ENCODE measurements at places on chromosomes 13 and 19.
A peak's percentile ranks its signal among the peaks of the same experiment; 100 is the strongest.

- DNase-seq, result no peak
These were observed 71.1 kb upstream of the RFC3 start for GRCh38 chr13:33746867-33747266.

- DNase-seq, result no peak
These were observed 348.1 kb downstream of the FOXO1 start for GRCh38 chr13:40318366-40318765.

DNA sequence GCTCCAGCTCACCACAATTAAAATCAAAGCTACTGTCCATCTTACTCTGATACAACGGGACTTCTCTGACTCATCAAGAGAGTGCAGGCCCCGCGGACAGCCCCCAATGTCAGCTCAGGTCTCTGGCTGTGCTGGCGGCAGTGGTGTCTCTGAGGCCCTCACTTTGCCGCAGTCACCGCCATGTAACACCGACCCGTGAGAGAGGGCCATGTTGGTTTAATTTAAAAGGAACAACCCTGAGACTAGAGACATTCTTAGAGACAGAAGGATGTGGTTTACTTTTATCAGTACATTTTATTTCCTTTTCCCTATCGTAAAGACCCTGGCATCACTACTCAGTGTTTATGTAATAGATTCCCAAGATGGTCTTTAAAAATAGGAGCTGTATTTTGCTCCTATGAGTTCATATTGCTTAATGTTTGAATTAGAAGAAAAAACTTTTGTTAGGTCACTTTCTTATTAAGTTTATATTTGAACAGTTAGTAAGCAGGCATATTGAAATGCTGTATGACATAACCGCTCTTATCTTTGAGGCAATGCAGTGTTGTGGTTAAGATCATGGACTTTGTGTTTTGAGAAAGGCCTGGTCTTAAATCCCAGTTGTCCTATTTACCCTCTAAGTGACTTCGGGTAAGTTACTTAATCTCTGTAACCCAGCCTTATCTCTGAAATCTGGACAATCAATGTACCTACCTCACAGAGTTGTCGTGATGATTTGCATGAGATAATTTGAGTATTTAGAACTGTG lies 23.4 kb downstream of the DGKH start:
- DNase-seq, result no peak

DNA sequence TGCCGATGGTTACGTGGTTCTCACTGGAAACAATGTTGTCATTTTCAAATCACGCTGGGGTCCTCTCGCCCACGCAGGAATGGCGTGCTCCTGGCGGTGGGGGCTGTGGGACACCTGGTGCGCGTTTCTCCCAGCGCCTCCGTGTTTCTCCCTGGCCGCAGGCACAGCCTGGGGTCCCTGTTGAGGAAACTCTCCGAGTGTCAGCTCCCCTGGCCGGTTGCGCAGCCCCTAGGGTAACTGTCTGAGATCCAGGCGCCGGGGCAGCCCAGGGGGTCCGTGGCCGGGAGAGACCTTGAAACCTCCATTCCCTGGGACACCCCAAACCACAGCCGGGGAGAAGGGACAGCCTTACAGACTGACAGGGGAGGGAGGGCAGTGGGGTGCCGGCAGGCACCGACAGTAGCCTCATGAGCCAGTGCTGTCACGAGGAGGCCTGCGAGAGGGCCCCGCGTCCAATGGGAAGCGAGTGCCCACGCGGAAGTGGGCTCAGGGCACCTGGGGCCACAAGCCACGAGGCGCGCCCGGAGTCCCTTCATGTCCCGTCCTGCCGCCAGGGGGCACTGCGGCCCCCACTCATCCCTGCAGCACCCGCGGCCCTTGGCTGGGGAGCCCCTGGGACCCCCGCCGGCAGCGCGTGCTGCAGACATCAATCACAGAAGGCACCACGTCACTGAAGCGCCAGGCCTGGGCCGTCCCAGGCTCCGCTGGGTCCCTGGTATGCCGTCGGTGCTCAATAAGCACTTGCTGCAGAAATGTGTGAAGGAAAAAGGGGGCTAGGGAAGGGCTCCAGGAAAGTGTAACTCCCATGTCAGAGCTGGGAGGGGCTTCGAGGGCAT lies 9.5 kb downstream of the ADAMTSL5 start:
- DNase-seq, result peak; percentile 70

DNA sequence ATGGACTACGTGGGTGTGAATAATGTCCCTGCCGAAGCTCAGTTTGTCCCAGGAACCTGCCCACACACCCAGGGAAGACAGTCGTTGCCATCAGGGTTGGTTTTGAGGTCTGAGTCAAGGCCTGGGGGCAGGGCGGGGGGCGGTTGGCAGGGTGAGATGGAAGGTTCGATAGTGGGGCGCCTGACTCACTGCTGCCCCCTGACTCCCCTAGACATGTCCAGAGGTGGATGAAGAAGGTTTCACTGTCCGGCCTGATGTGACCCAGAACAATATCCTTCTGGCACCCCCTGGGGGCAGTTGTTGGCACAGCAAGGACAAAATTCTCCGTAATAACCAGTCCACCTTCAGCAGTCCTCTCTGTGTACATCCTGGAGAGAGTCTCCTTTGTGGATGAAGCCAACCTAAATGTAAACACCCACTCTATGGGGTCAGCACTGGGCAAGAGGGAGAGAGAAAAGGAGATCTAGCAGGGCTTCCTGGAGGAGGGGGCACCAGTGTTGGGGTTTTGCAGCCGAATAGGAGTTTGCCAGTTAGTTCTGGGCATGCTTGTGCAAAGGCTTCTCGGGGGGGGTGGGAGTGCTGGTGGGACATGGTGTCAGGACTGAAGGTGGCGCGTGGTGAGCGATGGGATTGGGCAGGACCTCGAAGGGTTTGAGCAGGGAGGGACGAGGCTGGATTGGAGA lies 19.6 kb upstream of the B3GNT3 start:
- no peak for DNase-seq

DNA sequence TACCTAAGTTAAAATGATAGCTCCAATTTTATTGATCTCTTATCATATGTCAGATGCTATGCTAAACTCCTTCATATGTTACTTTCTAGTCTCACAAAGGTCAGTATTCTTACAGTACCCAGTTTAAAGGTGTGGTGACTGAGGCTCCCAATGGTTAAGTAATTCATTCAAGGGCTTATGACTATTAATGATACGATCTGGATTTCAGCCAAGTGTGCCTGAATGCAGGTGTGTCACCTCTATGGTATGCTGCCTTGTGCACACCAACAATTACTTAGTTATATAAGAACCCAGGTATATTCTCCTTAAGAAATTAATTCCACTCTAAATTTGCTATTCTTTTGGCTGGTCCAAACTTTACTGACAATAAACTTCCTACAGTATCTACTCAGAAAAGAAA lies 84.6 kb upstream of the TRPC4 start:
- DNase-seq, result no peak

DNA sequence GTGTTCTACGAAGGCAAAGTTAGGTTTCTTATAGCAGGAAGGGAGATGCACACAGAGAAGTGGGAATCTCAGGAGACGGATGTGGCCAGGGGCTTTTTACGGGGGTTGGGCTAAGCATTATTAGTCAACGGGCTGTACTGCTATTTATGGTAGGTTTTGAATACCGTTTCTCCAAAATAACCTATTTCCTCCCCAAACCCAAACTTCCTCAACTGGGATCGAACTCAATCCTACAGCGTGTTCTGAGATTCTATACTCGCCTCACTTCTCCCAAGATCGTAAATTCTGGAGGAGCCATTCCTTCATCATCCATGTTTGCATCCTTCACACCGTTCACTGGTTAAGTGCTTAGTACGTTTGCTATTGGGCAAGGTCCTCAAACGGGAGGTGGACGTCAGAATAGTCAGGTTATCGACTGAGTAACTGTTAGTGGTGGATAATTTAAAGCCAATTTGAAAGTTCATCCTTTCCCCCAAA lies 1.2 kb upstream of the TRIM13 start:
- DNase-seq, result no peak

GRCh38 chr13:94315188-94315587 lies 164.3 kb downstream of the DCT start:
- DNase-seq, result no peak

GRCh38 chr19:49497047-49497788 lies 984 bp downstream of the RPS11 start:
- no peak for DNase-seq

DNA sequence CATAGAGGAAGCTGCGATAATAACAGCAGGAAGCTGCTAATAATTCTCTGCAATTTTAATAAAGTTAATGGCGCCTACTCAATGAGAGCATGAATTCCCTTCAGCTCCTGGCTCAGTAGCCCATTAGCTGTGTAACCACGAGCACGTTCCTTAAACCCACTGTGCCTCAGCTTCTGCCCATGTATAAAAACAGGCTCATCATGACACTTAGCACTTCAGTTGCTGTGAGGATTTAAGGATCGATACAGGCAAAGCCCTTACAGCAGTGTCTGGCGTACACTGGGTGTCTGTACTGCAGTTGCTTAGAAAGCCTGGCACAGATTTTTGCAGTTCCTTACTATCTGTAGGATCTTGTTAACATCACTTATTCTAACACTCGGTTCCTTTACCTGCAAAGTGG lies 673.4 kb upstream of the ARGLU1 start:
- DNase-seq, result no peak

DNA sequence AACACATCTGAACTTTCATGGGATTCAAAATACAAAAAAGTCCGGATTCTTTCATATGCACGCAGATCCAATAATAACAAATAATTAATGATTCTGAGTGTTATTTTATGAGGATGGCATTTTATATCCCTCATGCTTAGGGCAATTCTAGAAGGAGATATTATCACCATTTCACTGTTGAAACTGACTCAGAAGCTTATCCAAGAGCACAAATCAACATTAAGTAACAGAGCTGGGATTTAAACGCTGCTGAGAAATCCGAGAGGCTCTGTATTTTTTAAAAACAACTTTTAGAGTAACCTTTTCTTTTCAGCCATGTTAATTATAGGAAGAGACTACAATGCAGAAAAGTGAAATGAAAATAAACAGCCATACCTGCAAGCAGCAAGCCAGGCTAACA lies 30.3 kb downstream of the ATP7B start:
- DNase-seq, result no peak

DNA sequence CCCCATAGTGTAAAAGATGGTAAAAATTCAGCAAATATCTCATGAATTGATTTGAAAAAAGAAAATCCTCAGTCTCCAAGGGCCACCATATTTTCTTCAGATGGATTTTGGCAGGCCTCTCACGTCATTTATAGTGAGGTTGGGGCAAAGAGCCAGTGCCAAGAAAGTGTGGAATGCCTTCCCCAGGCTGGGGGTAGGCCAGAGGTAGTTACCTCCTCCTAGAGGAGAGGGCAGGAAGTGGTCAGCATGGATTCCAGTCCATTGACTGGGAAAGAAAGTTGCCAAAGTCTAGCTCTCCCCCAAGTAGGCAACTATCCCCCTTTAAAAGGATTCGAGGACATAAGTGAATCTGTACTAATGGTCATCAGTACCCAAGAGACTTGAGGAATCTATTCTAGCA lies 68.4 kb upstream of the KCTD4 start:
- DNase-seq, result no peak

GRCh38 chr13:111975539-111976473 lies 91.1 kb upstream of the SOX1 start:
- no peak for DNase-seq

DNA sequence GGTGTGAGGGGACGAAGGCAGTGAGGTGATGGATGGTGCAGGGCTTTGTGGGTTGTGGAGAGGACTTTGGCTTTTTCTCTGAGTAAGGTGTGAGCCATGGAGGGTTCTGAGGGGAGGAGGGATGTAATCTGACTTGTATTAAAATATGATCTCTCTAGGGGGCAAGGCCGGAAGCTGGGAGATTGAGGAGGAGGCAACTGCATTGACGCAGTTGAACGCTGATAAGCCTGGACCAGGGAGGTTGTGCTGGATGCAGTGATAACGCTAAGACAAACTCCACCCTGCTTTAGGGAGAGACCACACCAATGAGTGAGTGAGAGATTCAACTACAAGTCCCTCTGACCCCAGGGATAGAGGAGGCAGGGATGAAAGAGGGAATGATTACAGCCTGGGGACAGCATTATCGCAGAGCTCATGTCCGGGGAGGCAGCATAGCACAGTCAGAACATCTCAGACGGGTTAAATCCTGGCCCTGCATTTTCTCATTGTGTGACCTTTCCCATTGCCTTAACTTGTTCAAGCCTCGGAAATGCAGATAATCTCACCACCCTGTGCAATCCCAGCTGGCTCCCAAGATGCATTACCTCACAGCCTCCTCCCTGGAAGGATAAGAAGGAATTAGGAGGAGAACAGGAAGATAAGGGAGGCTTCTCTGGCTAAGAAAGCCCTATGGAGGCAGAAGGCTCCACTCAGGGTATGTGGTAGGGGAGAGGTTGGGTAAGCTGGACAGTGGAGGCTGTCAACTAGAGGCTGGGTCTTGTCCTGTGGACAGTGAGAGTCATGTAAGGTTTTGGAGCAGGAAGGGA lies 124.2 kb downstream of the CACNA1A start:
- no peak for DNase-seq

DNA sequence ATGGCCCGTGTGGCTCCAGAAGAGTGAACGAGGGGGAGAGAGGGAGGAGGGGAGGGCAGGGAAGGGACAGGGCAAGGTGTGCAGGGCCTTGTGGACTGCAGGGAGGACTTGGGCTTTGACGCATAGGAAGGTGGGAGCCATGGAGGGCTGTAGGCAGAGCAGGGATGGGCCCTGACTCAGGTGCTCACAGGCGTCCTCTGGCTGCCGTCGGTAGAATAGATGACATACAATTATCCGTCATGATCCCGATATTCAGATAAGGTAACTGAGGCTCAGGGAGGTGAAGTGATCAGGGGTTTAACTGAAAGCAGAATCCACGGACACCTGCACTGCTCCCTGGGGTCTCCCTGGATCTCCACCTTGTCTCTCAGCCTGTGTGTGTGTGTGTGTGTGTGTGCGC lies 3.4 kb downstream of the C3 start:
- DNase-seq, result no peak

GRCh38 chr13:106796280-106797047 lies 228.5 kb upstream of the ARGLU1 start:
- no peak for DNase-seq

- no peak for DNase-seq
These were observed 165.0 kb downstream of the USP12 start for GRCh38 chr13:27006519-27007161.

DNA sequence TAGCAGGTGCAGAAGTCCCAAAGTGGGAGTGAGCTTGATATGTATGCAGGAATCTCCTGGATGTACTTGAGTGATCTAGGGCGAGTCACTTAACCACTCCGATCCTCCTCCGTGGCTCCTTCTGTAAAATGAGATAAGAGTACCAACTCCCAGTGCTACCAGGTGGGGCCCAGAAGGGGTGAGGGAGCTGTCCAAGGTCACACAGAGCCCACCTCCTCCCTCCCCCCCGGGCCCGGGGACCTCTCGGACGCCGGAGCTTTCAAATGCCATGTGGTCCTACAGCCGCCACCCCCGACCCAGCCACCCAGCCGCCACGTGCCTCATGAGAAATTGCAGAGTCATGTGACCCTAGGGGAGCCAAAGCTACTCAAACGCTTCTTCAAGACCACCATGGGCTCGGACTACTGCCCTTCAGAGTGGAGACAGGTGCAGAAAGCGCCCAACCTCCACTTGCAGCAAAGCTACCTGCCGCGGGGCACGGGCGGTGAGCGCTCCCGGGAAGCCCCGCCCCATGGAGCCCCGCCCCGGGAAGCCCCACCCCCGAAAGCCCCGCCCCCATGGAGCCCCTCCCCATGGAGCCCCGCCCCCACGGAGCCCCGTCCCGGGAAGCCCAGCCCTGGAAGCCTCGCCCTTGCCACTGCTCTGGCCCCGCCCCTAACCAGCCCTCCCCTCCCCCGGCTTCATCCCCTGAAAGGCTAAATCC lies 10.1 kb upstream of the ZNF358 start:
- DNase-seq, result no peak
